Activated CD4-positive, alpha-beta T cell treated with anti-CD3 and anti-CD28 coated beads for 1 hour (primary cell): ENCODE measurements at places on chromosomes 3 and 15.

GRCh38 chr3:32138545-32139104 lies 32.2 kb downstream of the GPD1L start:
- no peak for DNase-seq

DNA sequence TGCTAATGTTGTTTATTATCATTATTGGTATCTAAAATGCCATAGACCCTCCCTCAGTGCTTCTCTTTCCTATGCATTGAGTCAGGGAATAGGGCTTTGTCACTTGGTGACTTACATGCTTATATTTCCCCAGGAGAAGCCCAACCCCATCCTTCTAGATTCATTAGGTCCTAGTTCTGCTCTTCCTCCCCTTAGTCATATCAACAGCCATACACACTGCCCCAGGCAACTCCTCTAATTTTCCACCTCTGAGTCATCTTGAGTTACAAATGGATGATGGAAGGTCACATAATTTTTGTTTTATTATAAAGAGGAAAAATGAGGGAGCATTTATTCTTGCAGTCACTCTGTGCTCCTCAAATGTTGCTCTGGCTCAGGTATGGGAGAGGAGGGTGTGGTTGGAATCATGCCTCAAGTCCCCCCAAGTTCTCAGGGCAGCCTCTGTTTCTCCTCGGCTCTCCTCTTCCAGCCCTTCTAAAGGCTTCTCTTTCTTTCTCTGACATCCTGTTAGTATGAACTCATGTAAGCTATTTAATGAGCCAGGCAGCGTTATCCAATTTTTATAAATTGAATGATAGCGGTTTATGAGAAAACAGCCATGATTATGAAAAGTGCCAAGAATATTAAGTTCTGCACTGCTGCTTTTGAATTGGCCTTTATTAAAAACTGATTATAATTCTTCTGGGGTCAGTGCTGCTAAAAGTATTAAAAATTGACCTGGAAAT lies 45.6 kb upstream of the FSTL1 start:
- DNase-seq, result no peak

GRCh38 chr3:32140943-32141342 lies 34.5 kb downstream of the GPD1L start:
- no peak for DNase-seq

DNA sequence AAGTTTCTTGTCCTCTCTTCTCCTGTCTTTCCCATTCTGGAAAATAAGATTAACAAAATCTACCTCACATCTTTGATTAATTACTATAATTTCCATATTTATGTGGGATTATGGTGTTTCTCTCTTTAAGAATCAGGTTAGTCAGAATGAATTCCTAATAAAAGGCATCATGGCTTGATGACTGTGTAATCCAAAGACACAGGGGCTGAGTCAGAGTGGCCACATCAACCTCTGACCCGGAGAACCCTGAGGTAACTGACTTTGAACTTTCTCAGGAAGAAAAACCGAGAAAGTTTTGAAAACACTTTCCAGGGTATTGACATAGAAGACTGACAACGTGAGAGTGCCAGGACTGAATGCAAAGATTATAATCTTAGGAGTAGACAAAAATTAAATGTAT lies 170.3 kb upstream of the MCTP2 start:
- no peak for DNase-seq

DNA sequence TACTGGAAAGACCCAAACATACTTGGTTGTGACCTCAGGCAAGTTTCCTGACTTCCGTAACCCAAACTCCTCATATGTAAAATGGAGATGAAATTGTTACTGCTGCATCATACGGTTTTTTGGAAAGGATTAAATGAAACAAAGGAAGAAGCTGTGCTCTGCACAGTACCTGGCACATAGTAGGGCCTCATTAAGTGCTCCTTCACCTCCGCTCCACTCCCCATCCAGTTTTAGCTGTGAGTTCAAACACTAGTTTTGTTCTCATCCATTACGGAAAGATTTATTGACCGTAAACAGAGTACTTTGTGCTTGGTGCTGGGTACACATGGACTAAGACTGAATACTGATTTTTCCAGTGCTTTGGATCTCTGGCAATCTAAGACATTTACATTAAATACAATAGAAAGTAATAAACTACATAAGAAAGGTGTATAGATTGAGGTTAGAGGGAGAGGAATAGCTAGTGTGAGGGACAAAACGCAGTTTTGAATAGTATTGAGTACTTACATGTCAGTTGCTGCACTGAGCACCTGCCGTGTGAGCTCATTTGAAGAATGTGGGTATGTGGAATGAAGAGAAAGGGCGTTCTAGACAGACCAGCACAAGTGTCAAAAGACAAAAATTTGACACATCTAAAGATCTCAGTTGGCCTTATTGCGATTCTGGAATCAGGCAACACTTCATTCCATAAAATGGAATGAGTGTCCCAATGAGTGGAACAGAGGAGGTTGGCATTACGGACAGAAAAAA lies 594 bp upstream of the ICE2 start:
- DNase-seq, result no peak

GRCh38 chr15:94086341-94086740 lies 145.0 kb upstream of the MCTP2 start:
- no peak for DNase-seq

DNA sequence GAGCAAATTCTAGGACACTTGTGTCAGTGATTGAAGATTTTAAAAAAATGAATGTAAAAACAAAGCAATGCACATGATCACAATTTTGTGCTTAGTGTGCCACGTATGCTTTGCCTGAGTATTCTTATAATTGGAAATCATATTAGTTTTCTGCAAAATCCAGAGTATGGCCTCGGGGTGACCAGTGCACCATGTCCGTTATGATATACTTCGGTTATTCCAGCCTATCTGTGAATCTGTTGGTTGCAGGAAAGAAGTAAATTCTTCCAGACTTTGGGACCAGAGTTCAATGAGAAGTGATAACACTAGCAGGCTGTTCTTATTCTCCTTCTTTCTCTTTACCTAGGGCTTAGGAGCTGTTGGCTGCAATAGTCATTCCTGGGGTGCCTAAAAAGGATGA lies 152.0 kb upstream of the TMC3 start:
- no peak for DNase-seq

- DNase-seq, result no peak
These were observed 19.1 kb upstream of the RHCG start for GRCh38 chr15:89515477-89515876.

DNA sequence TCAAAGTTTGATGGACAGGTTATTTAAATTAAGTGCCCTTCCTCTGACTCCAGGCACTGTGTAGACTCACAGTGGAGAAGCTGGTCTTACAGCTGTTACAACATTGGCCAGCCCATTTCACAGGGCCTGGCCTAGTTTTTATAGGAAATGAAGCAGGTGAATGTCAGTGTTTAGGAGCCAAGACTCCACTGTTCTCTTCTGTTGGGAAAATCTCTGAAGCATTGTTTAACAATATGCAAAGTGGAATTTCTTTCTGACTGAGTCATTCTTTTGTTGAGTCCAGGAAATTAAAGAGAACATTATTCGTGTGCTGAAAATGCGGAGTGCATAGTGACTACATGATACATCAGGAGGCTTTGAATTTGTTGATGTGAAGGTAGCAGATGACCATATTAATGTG lies 64.7 kb downstream of the ARRDC4 start:
- DNase-seq, result no peak

GRCh38 chr3:129526121-129526900 lies 2.1 kb upstream of the RHO start:
- no peak for DNase-seq

DNA sequence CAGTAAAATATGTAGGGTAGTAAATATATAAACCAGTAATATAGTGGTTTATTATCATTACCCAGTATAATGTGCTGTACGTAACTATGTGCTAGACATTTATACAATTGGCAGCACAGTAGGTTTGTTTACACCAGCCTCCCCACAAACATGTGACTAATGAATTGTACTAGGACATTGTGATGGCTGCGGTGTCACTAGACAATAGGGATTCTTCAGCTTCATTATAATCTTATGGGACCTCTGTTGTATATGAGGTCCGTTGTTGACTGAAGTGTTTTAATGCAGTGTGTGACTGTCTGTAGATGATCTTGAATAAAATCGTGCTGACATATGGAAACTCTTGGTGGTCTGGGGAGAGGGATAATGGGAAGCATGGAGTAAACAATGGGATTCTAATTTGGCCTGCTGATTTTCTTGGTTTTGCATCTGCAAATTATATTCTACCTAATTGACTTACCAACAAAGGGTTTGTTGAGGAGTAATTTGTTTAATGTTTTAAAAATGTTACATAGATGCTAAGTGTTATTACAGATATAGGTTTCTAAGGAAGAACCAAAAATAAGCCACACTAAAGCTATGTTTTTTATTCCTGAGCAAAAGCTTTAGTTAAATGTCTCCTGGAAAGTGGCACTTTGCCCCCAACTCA lies 496.5 kb upstream of the TBL1XR1 start:
- no peak for DNase-seq

DNA sequence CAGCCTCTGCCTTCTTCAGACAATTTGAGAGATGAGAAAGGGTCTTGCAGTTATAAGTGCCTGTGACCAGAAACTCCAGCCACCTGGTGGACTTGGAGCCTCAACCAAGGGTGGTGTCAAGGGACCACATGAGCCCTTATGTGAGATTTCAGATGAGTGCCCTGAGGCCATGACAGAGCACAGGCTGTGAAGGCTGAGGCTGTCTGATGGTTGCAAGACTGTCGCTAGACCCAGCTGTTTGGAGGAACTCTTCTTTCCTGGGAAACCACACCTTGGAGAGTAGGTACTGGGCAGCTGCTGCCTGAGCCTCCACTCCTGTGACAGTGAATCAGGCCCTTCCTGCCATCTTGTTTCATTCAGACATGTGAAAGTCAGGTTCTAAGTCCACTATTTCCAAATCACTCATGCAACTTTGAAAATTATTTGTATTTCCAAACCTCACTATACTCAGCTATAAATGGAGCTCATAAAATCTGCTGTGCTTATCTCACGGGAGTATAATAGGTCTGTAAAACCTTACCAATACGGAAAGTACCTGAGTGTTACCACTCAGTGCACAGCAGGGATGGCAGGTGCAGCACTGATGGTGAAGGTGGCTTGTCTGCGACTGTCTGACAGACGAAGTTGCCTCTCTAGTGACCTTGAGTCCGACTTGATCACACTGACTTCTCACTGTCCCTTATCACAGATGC lies 99.4 kb downstream of the RPL39L start:
- no peak for DNase-seq

- DNase-seq, result no peak
These were observed 11.4 kb downstream of the TGM5 start for GRCh38 chr15:43255376-43255775.

DNA sequence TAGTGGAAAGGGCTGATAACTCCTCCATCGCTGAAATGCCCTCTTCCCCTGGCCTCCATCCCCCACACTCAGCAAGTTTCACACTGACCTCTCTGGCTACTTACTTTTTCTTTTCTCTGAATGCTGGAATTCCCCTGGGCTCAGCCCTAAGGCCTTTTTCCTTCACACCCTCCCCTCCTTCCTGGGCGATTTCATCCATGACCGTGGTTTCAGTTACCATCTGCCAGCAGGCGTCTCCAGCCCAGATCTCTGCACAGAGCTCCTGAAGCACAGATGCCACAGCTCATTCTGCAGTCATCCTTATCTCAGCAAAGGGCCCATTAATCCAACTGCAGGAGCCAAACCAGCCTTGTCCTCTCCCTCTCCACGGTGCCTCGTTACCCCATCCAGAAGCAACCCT lies 114.0 kb downstream of the RFTN1 start:
- DNase-seq, result no peak

DNA sequence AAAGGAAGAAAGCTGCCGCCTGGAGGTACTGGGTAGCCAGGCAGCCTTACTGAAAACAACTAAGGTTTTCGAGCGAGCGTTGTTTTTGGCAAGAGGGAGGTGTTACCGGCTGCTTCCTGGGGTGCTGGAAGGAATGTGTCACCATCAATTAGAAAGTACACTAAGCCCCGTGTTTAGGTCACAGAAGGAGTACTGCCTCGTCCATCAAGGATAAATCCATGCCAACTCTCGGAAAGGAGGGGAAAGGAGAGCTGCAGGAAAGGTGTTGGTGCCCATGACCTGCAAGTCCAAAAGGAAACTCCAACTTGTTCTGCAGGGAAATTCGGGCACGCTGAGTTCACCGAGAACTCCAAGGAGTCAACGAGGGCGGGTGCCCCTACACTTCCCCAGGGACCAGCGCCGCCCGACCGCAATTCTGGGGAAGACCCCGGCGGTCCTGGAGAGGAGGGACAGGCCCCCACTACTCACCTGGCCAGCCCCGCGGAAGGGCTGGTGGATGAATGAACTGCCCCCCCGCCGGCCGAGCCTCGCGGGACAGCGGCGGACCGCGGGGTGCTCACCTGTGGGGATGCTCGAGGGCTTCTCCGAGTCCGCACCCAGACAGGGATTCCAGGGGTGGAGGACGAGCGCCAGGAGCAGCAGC lies 542 bp downstream of the PLOD2 start:
- no peak for DNase-seq

GRCh38 chr15:93109336-93110102 lies 20.5 kb upstream of the RGMA start:
- DNase-seq, result no peak

DNA sequence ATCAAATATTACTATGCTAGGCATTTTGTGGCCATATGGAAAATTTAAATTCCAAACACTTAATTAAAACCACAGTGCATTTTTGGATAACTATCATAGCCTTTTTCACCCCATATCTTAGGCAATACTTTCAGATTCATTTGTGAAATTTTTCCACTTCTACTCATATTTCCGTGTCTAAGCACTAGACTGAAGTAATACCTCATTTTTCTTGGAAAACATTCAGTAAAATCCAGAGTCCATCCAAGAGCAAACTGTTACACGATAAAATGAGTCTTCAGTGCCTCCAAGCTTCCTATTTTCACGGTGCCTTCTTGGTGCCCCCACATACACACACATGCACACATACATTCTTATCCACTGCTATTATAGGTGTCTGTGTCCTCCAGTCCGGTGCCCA lies 845.9 kb downstream of the TBL1XR1 start:
- no peak for DNase-seq

DNA sequence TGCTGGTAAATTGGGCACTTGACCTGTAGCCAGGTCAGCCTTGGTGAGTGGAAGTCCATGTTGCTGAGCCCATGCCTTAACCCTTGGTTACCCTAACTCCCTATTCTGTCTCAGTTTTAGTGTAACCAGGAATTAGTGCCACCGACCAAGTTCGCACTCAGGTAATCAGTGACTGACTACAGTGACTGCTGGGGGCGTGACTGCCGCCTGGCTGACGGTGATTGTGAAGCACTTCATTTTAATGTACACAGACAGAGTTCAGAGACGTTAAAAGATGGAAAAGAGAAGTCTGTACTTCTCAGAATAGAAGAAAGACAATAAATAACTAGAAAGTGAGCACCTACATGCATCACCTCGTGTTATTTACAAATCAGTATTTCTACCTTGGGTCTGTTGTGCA lies 17.3 kb downstream of the CFAP161 start:
- DNase-seq, result no peak

- no peak for DNase-seq
These were observed 257.8 kb downstream of the CD47 start for GRCh38 chr3:107833043-107833442.
